Activated CD4-positive, CD25-positive, alpha-beta regulatory T cell (primary cell): ENCODE measurements at places on chromosomes 2 and 18.

DNA sequence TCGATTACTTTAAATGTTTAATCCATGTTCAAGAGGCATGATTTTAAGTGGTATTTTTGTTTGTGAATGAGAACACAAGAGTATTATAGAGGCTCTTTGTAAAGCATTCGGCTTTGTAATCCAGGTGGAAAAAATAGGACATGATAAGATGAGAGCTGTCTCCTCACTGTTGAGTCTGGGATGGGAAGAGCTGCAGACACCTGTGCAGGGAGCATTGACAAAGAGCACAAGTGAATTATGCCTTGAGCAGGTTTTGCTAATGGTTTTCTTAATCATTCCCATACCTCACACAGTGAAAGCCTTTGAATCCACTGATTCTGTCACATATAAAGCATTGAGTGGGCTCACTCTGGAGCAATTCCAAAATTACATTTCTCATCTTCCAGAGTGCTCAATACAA, 9.6 kb downstream of the COL6A3 start:
- no peak for DNase-seq

GRCh38 chr2:2873450-2873811, 504.2 kb downstream of the EIPR1 start:
- no peak for DNase-seq

- DNase-seq, result no peak
Observed at GRCh38 chr2:182792441-182792840, 74.0 kb downstream of the FRZB start.

GRCh38 chr2:186675380-186675779, 18.5 kb upstream of the FAM171B start:
- no peak for DNase-seq

DNA sequence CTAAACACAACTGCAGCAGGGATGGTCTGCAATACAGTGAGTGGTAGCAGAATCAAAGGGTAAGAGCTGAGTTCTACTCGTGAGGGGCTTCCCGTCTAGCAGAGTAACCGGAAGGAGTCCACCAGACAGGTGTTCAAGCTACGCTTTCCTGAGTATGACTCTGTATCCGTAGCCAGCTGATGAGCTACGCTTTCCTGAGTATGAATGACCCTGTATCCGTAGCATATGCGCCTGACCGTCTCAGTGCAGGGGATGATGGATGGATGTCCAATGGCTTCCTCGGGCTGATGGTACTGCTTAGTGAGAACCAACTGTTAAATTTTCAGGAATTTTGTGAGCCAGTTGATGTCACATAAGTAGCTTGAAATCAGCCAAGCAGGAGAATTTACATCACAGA, 244.1 kb upstream of the MYT1L start:
- no peak for DNase-seq

DNA sequence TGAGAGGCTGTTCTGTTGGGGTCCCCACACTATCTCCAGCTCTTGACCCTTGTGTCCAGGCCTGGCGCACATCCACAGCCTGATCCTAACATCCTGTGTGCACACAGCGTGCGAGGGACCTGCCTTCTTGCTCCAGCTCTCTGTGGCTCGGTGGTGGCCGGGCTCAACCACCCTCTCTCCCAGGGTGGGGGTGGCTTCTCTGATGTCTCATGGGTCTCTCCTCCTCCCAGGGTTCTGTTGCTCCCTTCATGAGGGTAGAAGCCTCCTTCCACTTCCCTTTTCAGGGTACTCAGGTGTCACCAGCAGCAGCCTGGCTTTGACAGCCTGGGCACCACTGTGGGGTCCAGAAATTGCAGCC, 196.9 kb upstream of the RAB6C start:
- no peak for DNase-seq

DNA sequence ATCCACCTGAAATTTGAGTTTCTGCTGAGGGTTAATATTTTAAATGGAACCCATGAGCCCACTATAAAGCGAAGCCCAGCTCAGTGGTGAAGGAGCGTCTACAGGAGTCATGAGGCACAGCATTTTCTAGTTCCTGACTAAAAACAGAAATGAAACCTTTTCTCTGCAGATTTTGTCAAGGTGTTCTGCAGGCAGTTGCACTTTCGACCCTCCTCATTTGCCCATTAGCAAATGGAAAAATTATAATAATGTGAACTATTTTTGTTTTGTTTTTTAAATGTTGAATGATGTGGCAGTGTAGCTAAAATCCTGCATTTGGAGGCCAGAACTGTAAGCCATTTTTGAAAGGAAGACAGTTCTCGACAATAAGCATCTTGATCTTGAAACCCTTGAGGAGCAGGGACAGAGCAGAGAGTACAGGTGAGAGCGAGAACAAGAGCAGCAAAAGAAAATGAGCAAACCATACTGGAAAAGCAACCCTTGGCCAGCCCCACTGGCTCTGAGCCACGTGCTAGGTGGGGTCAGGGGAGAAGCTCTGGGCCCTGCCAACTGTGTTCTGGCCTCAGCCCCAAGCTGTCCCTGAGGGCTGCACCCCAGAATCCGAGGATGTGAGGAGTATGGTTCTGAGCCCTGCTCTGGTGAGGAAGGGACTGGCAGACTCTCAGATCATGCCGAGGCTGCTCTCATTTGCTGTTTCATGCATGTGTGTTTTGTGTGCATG, 26.4 kb upstream of the COPS8 start:
- DNase-seq, result no peak

DNA sequence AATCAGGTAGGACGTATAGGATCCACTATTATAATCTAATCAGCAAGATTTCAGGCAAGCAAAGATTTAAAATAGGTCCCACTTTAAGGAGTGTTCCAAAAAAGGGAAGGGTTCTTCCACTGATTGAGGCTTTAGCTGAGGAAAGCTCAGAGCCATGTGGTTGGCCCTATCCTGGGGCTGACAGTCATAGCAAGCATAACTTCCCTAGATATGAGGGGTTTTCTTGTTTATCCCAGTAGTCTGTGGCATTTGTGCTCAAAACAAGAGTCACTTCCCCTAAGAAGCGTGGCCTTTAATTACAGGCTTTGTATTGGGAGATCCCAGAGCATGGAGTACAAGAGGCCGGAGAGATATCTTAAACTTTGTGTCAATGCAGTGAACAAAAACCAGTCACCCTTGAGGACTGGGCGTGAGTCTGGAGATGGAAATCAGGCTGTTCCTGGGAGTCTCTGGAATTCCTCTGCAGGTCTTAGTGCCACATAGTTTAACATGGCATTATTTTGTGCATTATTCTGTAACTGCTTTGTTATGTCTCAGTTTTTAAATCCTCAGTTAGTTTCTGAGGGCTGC, 136.9 kb upstream of the FBXO11 start:
- DNase-seq, result no peak

DNA sequence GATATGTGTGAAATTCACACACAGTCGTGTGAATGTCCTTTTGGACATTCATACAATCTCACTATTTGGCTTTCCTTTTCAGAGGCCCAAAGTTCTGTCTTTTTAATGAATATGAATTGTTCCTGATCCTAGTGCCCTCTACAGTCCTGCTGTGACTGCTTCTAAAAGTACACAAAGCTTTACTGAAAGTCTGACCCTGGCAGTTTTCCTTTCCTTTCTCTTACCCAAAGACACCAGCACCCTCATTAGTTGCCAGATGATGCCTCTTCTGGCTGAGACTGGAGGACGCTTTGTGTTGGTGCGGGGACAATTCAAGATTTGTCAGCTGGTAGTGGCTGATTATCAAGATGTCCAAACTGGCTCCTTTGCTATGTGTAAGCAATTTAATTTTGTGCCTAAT, 81.8 kb upstream of the CDCA7 start:
- no peak for DNase-seq

DNA sequence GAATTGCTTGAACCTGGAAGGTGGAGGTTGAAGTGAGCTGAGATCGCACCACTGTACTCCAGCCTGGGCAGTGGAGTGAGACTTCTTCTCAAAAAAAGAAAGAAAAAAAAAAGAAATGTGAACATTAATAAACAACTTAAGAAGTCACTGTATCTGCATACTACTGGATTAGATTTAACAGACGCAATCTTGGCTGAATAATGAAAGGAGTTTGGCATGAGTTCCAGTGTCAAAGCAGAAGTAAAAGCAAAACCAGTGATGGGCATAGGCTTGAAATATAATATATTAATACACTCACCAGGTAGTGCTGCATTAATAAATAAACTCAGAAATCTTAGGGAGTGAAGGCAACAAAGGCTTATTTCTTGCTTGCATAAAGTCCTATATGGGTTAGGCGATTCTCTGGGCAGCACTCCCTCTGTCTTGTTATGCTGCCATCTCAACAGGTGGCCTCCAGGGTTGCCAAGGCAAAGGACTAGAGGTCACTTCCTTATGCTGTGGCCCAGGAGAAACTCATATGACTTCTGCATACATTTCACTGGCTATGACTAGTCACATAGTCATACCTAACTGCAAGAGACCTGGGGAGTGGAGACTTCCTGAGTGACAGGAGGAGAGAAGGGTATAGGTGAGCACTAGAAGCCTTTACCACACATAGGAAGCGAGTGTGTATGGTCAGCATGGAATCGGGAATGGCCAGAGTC, 296.2 kb upstream of the SPRED2 start:
- DNase-seq, result no peak

- no peak for DNase-seq
Observed at GRCh38 chr18:50870138-50870845, 8.6 kb upstream of the ME2 start.
